Sigmoid colon (tissue), 7 donors: ENCODE measurements at places on chromosomes 1 and 21. TPM values are rescaled to one million over a fixed set of nuclear protein-coding genes. Genes with fewer than 3 reads are reported as not detected.

DNA sequence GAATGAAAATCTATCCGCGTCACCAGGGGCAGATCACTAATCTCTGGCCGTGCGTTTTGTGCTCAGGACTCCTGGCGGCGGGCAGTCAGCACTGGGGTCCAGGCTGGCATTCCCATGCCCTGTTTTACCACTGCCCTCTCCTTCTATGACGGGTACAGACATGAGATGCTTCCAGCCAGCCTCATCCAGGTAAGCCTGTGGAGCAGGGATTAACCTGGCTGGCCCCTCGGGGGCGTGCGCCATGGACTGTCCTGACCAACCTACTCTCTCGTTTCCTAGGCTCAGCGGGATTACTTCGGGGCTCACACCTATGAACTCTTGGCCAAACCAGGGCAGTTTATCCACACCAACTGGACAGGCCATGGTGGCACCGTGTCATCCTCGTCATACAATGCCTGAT lies 10.9 kb upstream of the CENPS start:
- DNase-seq: peak; percentile 34

DNA sequence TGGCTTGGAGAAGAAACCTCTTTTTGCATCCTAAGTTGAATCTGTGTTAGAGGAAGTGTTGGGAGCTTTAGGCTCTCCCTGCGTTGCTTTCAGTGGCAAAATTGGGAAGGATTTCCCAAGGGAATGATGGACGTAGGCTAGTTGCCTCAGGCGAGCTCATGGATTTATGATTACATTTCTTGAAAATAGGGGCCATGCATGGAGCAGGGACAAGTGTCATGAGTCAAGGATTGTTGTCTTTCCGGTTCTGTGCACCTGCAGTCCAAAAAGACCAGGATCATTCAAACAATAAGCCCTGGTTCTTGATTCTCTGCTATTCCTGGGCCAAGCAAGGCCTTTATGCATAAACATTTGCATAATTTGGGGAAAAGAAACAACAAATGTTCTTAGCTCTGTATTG lies 7.1 kb downstream of the MAN1C1 start:
- DNase-seq: no peak

DNA sequence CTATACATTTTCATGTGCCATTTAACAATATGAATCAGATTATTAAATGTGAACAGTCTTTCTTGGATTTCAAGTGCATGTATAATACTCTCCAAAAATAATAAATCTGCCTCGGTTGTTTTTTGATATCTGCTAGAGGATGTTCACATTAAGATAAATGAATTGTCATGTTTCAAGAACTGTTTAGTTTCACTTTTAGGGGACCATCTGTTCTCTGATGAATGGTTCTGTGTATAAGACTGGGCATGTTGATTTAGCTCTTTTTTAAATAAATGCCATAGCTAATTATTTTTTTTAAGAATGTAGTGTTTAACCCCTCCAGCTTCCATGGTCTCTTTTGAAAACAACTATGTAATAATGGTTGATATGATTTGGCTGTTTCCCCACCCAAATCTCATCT lies 1245.1 kb upstream of the ADGRL4 start:
- DNase-seq: no peak

DNA sequence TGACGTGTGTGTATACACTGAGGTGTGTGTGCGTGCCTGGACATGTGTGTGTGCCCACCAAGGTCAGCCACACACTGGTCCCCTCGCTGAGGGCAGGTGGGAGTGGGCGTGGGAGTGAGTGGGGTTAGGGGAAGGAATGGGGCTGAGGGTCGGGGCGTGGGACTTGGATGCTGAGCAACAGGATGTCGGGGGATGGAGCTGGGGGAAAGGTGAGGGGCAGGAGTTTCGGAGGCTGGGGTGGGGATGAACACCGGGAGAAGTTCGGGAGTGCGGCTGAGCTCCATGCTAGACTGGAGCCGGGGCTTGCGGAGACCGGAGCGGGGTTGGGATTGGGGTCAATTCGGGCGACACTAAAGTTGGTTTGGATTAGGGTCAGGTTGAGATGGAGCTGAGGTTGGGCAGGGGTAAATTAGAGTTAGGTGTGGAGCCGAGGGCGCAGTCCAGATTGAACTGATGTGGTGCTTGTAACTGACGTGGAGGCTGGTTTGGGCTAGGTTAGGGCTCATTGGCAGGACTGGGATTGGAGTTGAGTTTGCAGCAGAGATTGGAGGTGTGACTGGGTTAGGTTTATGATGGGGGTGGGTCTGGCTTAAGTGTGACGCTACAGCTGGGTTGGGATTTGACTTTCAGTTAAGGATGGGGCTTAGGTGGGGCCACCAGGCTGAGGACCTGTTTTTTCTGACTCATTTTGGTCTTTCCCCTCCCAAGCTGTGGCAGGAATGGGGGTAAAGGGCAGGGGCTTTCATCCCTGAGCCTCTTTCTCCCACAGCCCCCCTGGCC lies 3.3 kb upstream of the GUCA2A start:
- peak; percentile 55 for DNase-seq

KCNN3 gene
- 9.4 TPM for total RNA-seq

DNAH14 gene
- 3.2 TPM for total RNA-seq

ALDH4A1 gene
- total RNA-seq: 12.8 TPM
